ENCODE measurements at places on chromosomes 12 and 14. TPM values are rescaled to one million over a fixed set of nuclear protein-coding genes. Genes with fewer than 3 reads are reported as not detected.

DNA sequence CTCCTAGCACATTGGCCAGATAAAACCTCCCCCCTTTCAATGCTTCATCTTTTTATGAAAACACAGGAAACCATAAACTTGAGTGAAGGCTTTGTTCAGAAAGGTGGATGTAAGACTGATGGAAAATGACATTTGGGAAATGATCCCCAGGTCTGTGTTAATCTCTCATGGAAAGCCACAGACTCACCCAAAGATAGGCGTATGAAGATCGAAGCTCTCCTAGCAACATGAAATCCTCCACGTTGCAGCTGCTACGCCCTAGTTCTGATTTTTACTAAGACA, 63.4 kb upstream of the PTGR2 start:
- no peak for DNase-seq

DNA sequence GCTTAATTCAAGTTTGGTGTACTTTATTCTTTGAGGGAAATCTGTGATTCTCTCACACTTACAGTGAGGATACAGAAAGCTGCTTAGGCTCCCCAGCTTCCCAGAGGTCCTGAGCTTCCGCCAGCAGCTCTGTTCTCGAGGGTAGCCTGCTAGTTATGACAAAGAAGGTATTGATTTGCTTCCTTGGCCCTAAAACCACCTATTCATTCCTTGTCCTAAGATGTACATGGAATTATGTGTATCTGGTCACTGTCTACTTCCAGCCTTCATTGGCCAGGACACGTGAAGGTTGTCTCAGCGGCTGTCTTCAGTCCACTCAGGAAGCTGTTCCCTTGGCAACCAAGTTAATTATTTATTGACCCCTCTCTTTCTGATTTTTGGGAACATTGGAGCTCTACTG, 55.7 kb downstream of the GALNT8 start:
- no peak for DNase-seq

The GYS2 gene
- not detected for total RNA-seq

The CFAP251 gene
- 8.8 TPM for total RNA-seq

- no peak for DNase-seq
Observed at GRCh38 chr12:177980-178828, 35.8 kb downstream of the SLC6A12 start.

- peak; percentile 69 for DNase-seq
Observed at GRCh38 chr12:19390051-19390598, 49.2 kb upstream of the AEBP2 start.

DNA sequence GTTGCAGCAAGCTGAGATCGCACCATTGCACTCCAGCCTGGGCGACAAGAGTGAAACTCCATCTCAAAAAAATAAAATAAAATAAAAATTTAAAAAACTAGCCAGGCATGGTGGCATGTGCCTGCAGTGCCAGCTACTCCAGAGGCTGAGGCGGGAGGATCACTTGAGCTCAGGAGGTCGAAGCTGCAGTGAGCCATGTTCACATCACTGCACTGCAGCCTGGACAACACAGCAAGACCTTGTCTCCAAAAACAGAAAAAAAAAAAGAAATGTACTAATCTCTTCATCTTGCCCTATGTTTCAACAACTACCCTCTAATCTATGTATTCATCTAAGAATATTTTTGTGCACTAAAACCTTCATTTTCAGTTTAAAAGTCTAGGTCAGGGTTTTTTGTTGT, 6.5 kb downstream of the NAA25 start:
- DNase-seq = no peak

The NEK9 gene
- total RNA-seq = 51.3 TPM

The AICDA gene
- not detected for total RNA-seq

DNA sequence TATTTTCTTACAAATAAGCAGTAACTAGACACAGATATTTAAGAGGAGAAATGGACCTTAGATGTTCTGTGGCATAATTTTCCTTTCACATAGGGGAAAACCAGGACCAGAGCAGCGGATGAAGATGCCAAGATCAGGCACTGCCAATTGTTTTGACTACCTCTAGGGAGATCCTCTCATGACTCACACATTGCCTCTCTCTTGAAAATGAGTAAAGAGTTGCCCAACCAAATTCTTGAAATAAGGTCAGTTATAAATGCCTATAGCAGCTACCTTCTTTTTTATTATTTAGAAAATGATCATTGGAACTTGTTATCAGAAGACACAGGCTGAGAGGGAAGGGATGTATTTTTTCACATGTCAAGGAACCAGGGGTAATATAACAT, 263.4 kb upstream of the PLEKHG7 start:
- peak; percentile 89 for DNase-seq

GRCh38 chr12:128872303-128872702, 19.0 kb downstream of the GLT1D1 start:
- DNase-seq = no peak

- DNase-seq = no peak
Observed at GRCh38 chr12:5945071-5946008, at the start of gene ANO2. Gene ANO2 (minus strand): TSS chr12:5945259. CDS start chr12:5945217, 42 bp downstream.

- no peak for DNase-seq
Observed at GRCh38 chr12:102441077-102441596, 39.2 kb downstream of the IGF1 start.

GRCh38 chr14:58738876-58739275, 101.1 kb downstream of the DACT1 start:
- DNase-seq = peak; percentile 34

GRCh38 chr12:103475073-103475472, 20.7 kb downstream of the C12orf42 start:
- no peak for DNase-seq

DNA sequence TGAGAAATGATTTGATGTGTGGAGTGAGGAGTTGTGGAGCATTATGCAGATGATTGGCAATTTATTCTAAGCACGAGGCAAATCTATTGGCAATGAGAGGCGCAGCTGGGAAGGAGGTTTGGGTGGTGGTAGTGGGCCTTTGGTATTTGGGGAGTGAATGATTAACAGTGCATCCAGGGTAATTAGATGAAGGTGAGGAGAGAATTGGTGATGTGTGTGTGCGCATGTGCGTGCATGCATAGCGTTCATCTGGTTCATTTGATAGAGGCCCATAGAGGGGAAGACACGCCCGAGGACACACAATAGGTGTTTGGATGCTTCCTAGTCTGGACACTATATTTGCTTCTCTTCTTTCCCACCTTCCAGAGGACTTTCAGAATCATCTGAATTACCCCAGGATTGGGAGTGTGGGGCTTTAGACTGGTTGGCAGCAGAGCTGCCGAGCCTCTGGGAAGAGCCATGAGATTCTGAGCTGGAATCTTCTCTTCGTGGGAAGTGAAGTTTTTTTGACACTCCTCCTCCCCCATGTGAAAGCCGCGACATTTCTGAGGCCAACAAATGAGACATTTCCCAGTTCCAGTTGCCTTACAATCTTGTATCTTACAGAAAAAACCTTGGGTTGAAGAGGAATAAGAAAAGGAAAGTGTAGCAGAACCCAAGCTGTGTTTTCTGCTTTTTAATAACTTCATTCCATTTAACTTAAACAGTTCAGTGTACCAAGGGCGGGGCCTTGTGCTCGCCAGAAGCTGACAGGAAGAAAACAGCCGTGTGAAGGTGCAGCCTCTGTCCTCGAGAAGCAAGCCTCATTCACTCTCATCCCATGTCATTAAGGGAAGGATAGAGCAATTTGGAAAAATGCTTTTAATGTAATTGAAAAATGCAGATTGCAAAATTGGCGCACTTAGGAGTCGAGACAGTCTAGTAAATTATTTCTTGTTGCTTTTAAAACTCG, 65.2 kb downstream of the SLC25A47 start:
- DNase-seq = no peak

GRCh38 chr12:54032086-54032619, 697 bp upstream of the HOXC5 start:
- no peak for DNase-seq

DNA sequence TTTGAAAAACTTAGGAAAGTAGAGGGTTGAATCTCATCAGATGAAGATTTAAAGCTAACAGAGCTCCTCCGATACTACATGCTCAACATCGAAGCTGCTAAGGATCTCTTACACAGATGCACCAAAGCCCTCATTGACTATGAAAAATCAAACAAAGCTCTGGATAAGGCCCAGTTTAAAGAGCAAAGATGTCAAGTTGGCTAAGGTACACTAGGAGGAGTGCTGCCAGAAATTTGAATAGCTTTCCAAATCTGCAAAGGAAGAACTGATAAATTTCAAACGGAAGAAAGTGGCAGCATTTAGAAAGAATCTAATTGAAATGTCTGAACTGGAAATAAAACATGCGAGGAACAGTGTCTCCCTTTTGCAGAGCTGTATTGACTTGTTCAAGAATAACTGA, 141.2 kb downstream of the SLC5A8 start:
- DNase-seq = peak; percentile 24

The TEX52 gene
- total RNA-seq = not detected

DNA sequence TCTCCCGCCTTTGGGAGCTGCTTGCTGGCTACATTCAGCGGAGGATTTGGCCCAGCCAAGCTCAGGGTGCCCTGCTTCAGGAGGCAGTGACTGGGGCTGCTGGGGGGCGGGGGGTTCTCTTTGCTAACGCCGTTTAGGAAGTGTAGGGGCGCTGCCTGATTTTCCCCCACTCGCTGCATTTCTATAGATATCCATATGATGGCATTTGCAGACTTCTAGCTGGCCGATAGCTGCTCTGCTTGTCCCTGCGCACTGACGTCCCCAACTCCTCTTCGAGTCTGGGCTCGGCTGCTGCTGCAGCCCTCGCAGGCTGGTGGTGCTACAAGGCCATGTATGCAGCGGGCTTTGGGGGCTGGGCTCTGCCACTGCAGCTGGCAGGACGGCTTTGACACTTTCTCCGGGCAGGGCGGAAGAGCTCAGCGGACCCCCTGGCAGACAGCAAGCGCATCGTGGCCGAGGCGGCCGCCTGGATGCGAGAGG, 3.1 kb downstream of the LRFN5 start:
- DNase-seq = peak; percentile 60

DNA sequence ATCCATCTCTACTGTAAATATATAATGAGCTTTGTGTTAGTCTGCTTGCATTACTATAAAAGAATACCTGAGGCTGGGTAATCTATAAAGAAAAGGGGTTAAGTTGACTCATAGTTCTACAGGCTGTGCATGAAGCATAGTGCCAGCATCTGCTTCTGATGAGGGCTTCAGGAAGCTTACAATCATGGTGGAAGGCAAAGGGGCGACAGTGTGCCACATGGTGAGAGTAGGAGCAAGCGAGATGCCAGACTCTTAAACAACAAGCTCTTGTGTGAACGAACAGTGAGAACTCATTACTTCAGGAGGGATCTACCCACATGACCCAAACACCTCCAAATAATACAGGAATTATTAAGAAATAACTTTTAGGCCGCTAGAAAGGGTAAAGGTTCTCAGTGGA, 28.1 kb downstream of the APOBEC1 start:
- DNase-seq = no peak

DNA sequence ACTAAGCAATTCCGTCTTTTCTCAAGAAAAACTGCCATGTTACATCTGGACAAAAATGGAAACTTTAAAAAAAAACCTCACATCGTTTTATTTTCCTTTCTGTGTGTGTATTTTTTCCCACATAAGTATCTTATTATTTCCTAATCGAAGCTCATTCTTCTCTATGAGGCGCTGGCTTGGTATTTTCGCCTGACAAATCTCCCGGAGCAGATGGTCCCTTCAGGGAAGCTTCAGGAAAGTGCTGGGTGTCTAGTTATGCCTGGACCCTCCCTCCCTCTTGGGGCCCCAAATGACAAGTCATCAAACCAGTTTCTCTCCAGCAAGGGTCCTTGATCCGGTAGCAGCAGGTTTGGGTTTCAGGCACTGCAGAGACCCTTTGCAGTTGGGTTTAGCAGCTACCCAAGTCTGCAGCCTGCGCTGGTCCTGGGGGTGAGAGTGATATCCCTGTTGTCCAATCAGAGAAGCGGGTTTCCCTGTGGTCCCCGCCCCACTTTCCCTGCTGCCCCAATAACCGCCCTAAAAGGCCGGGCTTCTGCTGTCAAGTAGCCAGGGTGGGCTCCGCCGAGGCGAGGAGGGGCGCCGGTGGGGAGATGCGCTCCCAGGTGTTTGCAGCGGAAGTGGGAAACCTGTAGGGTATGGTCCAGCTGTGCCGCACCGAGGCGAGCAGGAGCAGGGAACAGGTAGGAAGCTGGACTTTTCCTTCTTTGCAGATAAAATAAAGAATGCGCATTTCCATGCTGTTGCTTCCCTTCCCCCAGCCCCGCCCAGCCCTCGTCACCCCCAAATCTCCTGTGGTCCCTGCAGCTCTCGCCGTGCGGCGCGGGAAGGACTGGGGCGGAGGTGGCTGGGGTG, at the start of gene CNTN1:
CNTN1 (plus strand) TSS at position 527 of the 852 bp plus-strand sequence.
- DNase-seq = peak; percentile 30

- no peak for DNase-seq
Observed at GRCh38 chr12:109793411-109793810, 39.8 kb downstream of the TRPV4 start.

GRCh38 chr14:64656986-64657385, 47.2 kb upstream of the PLEKHG3 start:
- peak; percentile 83 for DNase-seq

The MAP1LC3B2 gene
- total RNA-seq = not detected

The LMO3 gene
- 3.6 TPM for total RNA-seq

DNA sequence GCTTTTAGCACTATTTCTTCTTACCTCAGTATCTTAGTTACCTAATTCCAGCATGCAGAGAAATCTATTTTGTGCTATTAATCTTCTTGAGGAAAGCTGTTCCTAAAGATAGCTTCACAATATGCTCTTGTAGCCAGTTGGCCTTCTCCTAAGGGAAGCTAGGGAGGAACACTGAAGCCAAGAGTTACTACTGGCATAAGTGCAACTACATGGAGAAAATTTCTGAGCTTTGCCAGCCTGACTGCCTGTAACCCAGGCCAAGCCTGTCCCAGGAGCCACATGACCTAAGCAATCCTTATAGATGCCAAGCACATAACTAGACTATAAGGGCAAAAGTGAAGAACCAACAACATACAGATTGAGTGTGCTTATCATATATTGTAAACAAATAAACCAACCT, 890.2 kb downstream of the FLRT2 start:
- no peak for DNase-seq

DNA sequence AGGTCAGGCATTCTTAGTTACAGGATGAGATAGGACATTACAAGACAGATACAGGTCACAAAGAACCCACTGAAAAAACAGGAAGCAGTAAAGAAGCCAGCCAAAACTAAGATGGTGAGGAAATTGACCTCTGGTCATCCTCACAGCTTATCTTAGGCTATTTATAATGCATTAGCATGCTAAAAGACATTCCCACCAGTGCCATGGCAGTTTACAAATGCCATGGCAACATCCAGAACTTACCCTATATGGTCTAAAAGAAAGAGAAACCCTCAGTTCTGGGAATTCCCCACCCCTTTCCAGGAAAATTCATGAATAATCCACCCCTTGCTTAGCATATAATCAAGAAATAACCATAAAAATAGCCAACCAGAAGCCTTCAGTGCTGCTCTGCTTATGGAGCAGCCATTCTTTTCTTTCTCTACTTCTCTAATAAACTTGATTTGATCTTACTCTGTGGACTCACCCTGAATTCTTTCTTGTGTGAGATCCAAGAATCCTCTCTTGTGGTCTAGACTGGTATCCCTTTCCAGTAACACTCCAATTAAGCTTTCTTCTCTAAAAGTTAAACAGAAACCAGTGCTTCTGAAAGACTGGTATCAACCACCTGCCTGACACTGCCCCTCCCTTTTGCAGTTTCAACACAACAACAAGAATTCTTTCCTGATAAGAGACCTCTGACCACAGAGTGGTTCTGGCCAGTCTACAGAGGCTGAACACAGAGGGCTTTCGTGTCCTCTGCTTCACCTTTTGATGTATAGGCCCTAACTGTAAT, 86.9 kb downstream of the BCAT1 start:
- DNase-seq = peak; percentile 65

- peak; percentile 27 for DNase-seq
Observed at GRCh38 chr12:64609536-64610078, 688 bp upstream of the RASSF3 start.

The ANO4 gene
- total RNA-seq = 1.6 TPM

GRCh38 chr12:49027846-49028555, 9.4 kb upstream of the PRKAG1 start:
- DNase-seq = no peak

The LAG3 gene
- total RNA-seq = 0.16 TPM

Data from fibroblast of the aortic adventitia (primary cell).